ENCODE measurements at places on chromosomes 5 and 9.

DNA sequence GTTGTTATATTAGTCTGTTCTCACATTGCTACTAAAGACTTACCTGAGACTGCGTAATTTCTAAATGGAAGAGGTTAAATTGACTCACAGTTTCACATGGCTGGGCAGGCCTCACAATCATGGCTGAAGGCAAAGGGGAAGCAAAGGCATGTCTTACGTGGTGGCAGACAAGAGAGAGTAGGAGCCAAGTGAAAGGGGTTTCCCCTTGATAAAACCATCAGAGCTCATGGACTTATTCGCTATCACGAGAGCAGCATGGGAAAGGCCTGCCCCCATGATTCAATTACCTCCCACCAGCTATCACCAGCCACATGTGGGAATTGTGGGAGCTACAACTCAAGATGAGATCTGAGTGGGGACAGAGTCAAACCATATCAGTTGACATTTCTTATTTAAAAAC lies 374.5 kb upstream of the RORB start:
- DNase-seq: no peak

GRCh38 chr5:142499591-142500226 lies 174.9 kb upstream of the SPRY4 start:
- DNase-seq: no peak

DNA sequence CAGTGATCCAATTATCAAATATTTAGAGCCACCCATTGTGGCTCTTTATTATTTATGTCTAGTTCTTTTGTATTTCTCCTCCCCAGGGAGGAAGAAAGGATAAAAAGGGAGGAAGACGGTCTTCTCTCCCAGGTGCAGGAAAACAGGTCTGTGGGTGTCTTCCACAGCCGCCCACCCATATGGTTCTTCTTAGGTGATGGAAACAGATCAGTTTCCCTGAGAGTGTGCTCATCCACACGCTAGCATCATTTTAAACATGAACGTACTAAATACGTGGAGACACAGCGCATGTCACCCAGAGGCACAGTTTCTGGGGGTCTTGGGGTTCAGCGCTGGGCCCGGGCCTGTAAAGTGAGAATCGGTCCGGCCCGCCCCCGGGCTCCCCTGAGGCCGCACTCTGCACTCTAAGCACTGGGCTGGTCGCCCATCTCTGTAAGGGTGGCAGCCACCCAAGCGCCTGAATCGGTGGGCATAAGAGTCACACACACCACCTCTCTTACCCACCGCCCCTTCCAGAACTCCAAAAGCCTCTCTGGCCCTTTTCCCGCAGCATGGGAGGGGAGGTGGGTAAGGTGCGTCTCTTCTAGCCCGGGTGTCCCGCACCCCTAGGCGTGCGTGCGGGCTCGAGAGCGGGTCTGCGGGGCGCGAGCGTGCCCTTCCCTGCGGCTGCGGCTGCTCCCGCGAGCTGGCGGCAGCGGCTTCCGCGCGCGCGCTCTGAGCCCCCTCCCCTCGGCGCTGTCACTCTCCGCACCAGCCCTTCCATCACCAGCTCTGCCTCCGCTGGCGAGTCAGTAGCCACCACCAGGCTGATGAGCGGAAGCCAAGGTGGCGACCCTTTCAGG lies 1.3 kb downstream of the PTCH1 start:
- no peak for DNase-seq

DNA sequence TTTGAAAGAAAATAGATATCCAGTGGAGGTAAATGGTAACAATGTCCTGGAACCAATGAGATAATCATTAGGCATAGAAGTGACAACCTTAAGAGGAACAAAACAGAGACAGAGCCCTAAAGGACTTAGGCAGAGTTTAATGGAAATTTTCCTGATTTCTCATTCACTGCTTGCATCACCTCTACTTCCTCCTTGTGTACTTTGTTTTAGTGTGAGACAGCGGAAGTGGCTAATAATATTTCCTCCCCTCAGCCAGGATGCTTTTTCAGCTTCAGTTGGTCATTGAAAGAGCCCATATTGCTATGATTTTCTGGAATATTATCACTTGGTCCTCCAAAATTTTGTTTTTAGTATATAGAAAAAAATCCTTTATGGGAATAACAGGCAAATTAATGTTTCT lies 153.4 kb upstream of the MPDZ start:
- no peak for DNase-seq

- DNase-seq: no peak
Measured at GRCh38 chr5:161676103-161676502, 9.4 kb upstream of the GABRA6 start.

- DNase-seq: no peak
Measured at GRCh38 chr5:116145416-116145815, 60.6 kb downstream of the COMMD10 start.

DNA sequence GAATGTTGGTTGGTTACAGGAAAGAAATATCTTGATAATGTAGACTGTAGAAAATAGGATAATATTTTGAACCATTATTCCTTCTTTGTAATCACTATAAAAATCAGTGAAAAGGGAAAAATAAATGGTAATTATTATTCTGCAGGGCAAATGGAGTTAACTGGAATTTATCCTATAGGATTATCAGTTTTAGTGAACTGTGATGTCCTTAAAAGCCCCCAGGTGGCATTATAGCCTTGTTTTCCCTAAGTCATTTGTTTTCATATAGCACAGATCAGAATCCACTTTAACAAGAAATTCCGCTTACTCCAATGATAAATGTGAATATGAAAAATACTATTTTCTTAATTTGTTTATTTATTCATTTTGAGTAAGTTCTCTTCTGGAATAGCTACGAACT lies 26.2 kb upstream of the WDR41 start:
- no peak for DNase-seq

DNA sequence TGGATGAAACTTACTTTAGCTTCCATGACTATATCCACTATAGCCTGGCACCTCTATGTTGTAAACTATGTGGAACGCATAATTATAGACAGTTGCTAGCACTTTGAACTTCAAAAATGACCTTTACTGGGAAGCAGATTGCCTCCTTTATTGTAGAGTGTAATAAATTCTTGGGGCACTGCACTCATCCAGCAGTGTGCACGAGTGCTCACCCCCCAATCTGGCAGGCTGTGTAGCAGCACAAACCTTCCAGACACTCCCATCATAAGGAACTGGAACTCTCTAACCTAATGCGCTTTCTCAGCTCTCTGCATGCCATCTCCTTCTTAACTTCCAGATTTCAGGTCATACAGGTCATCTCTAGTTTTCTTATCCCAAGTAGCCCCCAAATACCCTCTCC lies 1.5 kb upstream of the PDE6A start:
- no peak for DNase-seq

GRCh38 chr5:60262576-60263295 lies 369.2 kb upstream of the PDE4D start:
- no peak for DNase-seq

- no peak for DNase-seq
Measured at GRCh38 chr5:93941897-93942296, 200.5 kb upstream of the POU5F2 start.

- DNase-seq: no peak
Measured at GRCh38 chr9:77661566-77662085, 13.5 kb upstream of the GNA14 start.

- no peak for DNase-seq
Measured at GRCh38 chr5:44674461-44674860, 134.3 kb upstream of the MRPS30 start.

GRCh38 chr9:37566716-37567115 lies 9.5 kb downstream of the FBXO10 start:
- no peak for DNase-seq

- DNase-seq: no peak
Measured at GRCh38 chr5:112800891-112801290, 60.2 kb upstream of the SRP19 start.

GRCh38 chr5:154728939-154729588 lies 26.1 kb upstream of the LARP1 start:
- no peak for DNase-seq

DNA sequence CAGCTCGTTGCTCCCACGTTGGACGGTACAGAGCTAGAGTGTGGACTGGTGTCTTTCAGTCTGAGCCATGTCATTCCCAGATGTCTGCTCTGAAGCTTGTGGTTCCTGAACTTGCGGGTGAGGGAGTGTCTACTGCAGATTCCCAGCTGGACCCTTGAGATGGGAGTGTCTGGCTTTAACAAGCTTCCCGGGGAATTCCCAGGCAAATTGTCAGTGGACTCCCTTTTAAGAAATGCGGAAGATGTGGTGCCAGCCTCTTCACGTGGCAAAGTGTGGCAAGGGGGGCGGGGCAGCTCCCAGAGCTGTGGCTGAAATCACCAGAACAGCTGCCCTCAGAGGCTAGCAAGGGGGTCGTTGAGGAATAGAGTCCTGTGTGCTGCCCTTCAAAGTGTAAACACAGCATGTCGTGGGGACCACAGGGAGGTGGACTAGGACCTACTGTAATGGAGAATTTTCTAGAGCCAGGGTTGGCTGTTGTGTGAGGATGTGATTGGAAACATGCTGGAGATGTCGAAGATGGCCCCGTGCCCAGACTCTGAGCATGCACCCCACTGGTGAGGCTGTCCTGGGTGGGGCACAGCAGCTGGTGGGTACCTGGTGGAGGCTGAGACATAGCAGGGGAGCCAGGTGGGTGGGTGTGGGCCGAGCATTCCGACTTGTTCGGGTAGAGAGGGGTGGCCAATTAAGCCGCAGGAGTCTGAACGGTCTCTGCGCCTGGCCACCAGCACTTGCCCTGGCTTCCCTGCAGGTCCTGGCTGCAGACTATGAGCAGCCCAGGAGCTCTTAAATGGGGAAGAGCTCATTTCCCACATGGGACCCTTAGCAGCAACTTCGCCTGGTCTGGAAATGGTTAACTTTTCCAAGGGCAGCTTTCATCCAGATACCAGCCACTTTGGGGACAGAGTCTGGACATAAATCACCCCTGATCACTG lies 37.4 kb downstream of the PRRX2 start:
- DNase-seq: no peak

GRCh38 chr9:120773256-120773655 lies 20.0 kb downstream of the FBXW2 start:
- DNase-seq: no peak
